Dermis blood vessel endothelial cell (primary cell): ENCODE measurements at places on chromosomes 1 and 21.

GRCh38 chr1:28928314-28928941 lies 14.1 kb downstream of the EPB41 start:
- DNase-seq, result peak; percentile 1

DNA sequence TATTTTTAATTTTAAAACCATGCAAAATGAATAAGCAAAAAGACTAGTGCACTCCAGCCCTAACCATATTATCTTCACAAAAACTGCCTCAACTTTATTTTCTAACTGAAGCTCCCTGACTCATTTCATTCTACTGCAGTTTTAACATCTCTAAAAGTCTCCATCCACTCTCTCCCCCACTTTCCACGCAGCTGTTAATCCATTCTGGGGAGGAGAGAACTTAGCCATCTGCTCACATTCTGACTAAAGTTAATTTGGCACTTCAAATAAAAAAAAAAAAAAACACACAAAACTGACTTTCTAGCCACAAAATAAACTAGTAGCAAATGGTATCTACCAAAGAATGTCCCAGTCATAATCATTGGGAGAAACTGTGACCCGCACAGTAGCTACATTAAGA lies 5.4 kb upstream of the MYBPHL start:
- no peak for DNase-seq

DNA sequence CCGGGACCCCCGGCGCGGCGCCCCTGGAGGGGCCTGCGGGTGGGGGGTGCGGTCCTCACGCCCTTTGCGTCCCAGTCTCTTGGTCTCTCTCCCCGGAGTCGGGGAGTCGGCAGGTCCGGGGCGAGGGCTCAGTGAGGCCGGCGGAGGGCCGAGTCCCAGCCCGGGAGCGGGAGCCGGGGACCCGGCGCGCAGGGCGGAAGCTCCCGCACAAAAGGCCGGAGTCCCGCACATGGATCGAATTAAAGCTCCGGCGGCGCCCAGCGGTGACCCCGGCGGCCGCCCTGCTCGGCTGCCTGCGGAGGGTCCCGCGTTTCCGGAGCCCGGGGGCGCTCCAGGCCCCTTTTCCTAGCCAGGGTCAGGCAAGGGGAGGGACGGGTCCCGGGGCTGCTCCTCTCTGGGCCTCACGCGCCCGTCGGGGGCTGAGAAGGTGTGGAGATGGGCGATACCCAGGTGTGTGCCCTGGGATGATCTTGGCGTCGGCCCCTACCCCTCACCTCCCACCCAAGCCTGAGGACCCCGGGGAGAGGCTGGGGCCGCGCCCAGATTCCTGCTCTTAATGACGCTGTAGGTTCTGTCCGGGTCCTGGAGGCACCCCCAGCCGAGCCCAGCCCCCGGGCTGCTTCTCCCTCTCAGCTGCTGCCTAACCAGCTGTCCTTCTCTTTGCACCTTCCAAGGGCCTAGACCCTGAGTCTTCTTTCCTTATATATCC lies 512 bp downstream of the FBLIM1 start:
- no peak for DNase-seq

DNA sequence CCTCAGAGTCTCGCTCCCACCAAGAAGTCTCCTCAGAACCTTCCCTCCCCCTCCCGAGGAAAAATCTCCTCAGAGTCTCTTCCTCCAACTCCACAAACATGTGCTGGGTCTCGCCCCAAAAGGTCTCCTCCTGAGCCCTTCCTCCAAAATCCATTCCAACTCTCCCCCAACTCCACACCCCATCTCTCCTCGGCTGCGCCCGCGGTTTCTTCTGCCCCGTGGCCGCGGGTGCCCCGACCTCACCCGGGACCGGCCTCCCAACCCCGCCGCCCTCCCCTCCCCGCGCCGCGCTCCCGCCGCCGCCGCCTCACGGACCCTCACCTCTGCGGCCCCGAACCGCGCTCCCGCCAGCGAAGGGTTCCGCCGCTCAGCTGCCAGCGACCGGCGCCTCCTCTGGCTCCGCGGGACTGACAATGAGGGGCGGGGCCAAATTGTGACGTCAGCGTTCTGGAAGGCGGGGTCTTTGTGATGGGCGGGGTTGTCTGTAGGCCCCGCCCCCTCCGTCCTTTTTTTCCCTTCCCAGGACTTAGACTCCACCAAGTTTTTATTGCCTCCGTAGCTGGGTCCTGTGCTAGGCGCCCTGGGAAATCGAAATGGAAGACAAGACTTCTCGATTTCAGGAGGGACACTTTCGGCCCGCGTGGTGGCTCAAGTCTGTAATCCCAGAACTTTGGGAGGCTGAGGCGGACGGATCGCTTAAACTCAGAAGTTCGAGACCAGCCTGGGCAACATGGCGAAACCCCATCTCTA lies at the start of gene LUZP1:
TSS of gene LUZP1 (minus strand) at position 412 of the 750 bp plus-strand sequence.
- peak; percentile 95 for DNase-seq

DNA sequence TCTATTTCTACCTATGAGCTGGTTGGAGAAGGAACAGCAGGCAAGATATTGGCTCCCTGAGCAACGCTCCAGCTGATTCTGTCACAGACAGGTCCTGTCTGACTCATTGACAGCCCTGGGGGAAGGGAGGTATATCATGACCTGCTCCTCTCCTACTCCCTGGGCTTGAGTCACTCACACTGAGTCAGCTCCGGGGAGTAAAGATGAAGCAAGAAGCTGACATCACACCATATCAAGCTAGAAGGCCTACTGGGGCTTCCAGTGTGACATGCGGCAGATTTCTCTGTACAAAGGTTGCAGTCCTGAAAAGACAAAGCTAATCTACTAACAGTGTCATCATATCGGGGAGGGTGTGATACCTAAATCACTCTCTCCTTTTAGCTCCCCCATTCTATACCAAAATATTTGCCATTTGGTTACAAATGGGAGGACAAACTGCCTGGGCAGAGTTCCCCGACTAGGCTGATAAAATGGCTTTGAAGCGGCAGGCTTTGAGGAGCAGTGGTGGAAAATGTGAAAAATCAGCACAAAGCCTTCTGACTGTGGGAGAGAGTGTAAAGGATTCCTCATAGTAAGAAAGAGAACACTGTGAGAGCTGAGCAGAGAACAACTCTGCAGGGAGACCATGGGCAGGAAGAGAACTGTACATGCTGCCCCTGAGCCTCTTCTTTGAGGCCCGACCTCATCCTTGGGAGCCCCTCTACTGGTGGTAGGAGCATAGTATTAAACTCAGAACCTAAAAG lies 15.5 kb downstream of the PI4KB start:
- DNase-seq, result peak; percentile 95
